Stimulated activated CD8-positive, alpha-beta memory T cell treated with anti-CD3 and anti-CD28 coated beads, Interleukin-7, amount 100 ng/mL, for 1 hour (primary cell): ENCODE measurements at places on chromosomes 1 and 21.

DNA sequence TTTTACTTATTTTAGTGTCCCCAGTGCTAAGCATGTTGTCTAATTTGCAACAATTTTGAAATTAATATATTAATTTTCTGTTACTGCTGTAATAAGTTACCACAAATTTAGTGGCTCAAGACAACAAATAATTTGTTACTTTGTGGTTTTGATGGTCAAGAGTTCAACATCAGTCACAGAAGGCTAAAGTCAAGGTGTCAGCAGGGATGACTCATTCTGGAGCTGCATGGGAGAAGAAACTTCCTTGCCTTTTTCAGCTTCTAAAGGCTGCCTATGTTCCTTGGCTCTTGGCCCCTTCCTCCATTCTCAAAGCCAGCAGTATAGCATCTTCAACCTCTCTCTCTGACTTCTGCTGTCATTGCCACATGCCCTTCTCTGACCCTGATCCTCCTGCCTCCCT lies 271.8 kb downstream of the HLX start:
- DNase-seq = no peak

DNA sequence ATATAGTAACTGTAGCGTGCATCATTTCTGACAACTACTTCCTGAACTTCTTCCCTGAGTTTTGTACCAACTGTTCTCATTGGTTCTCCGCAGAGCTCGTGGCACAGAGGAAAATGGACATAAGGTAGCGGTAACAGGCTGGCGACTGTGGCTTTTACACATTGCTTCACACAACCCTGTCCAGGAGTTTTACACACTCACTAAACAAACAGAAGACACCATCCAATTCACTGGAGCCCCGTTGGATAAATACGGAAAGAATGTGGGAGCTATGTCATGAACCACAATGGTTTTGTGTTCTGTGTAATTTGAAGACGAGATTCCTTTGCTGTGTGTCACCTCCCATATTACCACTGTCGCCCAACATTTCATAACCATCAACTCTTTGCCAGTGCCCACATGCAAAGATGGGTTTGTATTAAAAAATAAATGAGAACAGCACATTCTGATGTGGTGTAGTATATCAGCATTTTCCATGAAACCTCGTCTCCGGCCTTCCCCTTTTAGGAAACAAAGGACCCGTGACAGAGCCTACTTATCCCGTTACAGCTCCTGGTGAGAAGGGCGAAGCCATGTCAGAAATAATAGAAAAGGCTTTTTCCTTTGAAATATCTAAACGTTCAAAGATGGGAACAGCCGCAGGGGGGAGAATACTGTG lies 47.4 kb upstream of the ENAH start:
- DNase-seq = no peak

GRCh38 chr1:217393896-217394295 lies 237.0 kb downstream of the GPATCH2 start:
- no peak for DNase-seq

- DNase-seq = peak; percentile 2
Measured at GRCh38 chr1:17661546-17662157, 93.5 kb upstream of the ACTL8 start.

GRCh38 chr1:193181536-193181935 lies 4.9 kb downstream of the B3GALT2 start:
- DNase-seq = no peak

DNA sequence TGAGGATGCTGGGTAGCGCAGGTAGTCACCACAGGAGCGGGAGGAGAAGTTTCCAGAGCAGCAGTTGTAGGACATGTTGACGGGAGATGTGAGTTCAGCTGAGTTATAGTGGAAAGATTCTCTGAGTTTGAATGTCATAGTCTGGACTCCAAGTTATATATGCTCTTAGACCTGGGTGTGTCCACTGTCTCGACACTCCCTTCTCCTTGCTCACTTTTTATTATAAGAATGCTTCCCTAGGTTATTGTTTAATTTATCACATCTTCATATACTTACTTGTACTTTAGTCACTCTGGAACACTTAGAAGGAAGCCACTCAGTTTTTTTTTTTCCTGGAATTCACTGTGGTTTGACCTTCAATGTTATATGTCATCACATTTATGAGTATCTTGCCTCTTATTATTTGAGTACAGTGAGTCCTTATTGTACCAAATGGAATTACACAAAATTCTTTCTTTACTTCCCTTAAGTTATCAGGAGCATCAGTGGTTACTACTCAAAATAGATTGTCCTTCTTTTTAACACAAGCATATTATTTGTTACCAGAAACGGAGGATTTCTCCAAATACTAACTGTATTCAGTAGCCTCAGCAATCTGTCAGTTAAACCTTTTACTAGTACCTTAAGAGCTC lies at the start of gene KRTAP13-2:
Gene KRTAP13-2 (minus strand): TSS at position 133 of the 632 bp plus-strand sequence. CDS start 58 bp downstream, at position 75.
- no peak for DNase-seq
